Activated T-helper 17 cell treated with anti-CD3 and anti-CD28 coated beads, Interleukin-2, amount 50 U/mL, for 72 hours (primary cell): ENCODE measurements at places on chromosomes 6 and 20. TPM values are rescaled to one million over a fixed set of nuclear protein-coding genes. Genes with fewer than 3 reads are reported as not detected.

The SLC22A2 gene
- not detected for total RNA-seq

The ZSCAN9 gene
- 1.0 TPM for total RNA-seq

The NHSL1 gene
- total RNA-seq: 1.1 TPM

The COL9A3 gene
- total RNA-seq: not detected

The RIPPLY2 gene
- total RNA-seq: not detected

The RPRD1B gene
- 46.0 TPM for total RNA-seq

The RAET1E gene
- total RNA-seq: 0.99 TPM

The SRMS gene
- not detected for total RNA-seq
